ENCODE measurements at places on chromosomes 11 and 22.
A peak's percentile ranks its signal among the peaks of the same experiment; 100 is the strongest.

DNA sequence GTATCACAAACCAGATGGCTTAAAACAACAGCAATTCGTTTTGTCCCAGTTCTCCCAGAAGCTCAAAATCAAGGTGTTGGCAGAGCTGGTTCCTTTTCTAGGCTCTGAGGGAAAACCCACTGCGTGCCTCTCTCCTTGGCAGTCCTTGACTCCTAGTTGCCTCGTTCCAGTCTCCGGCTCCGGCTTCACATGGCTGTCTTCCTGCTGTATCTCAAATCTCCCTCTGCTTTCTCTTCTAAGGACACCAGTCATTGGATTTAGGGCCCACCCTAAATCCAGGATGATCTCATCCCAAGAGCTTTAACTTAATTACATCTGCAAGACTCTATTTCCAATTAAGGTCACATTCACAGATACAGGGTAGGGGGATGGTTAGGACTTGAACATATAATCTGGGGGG is 9.2 kb upstream of the NAA40 start:
- no peak for DNase-seq

GRCh38 chr11:2789791-2790567 is 90.2 kb upstream of the KCNQ1OT1 start:
- no peak for DNase-seq

- DNase-seq = no peak
These were observed 12.5 kb downstream of the RAC2 start for GRCh38 chr22:37231406-37232139.

DNA sequence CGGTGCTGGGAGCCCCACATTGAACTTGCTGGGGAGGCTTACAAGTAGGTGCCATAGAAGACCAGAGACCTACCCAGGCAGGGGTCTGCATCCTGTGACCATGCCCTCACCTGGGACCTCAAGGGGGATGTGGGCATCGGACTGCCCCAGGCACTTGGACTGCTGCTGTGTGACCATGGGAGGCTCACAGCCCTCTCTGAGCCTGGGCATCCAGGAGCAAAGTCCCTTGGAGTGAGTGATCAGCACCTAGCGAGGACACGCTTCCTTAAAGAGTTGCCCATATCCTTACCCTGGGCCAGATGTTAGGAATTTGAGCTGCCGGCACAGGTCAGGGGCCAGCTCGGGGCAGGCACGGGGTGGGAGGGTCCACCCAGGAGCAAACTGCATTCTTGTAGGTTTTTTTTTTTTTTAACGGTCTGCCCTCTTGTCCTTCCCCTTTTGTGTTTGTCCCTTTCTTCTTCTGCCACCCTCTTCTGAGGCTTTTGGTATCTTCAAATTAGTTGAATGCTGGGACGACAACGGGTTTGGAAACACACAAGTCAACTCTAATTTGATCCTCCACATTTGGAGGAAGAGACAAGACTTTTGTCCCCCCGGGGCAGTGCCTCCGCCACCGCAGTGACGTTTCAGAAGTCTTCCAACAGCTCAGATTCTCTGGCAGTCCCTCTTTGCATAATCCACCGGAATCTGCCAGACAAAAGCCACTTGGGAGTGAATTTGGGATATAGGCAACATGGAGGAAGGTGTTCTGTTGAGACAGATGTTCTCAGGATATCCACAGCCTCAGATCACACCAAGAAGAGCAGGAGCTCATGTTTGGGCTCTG is 46.1 kb upstream of the LINC01488 start:
- DNase-seq = no peak

DNA sequence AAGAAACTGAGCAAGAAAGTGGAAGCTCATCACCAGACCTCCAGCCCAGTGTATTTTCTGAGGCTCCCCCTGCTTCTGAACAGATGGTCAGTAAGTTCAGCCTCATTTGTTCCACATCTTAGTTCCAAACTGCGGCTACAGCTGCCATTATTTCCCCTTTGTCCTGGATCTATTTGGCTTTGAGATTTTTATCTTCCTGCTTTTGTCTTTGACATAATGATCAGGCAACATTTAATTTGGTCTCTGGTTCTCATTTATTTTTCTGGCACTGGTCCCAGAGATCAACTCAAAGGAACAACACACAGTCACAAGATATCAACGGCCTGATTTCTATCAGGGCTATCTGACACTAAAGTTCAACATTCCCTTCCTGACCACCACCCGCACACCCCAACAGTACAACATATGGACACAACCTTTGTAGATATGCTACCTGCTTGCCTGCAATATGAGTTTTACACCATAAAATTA is 137.5 kb downstream of the FAM76B start:
- DNase-seq = no peak

DNA sequence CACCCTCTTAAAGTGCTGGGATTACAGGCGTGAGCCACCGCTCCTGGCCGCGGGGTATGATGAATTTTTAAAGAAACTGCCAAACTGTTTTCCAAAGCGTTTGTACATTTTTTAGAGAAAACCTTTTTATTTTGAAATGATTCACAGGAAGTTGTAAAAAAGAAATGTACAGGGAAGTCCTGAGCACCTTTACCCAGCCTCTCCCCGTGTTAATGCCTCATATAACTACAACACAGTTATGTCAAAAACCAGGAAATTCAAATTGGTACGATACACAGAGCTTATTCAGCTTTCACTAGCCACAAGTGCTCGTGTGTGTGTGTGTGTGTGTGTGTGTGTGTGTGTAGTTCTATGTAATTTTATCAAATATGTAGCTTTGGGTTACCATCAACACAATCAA is 7.0 kb upstream of the FAM118A start:
- DNase-seq = no peak

DNA sequence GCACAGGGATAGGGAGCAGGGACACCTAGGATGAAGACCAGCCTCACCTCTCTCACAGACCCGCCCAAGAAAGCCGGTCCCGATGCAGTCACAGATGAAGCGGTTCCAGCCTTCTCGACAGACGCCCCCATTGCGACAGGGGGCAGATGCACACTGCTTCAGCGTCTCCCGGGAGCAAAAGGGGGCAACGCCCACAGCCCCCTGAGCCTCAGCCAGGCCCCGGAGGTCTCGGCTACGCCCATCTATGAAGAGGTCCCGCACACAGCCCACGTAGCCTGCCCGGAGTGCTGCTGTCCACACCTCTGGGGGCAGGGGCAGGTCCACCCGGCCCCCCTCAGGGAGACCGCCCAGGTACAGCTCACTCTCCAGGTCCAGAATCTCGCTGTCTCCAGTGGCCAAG is 62.3 kb downstream of the NRXN2 start:
- DNase-seq = no peak

DNA sequence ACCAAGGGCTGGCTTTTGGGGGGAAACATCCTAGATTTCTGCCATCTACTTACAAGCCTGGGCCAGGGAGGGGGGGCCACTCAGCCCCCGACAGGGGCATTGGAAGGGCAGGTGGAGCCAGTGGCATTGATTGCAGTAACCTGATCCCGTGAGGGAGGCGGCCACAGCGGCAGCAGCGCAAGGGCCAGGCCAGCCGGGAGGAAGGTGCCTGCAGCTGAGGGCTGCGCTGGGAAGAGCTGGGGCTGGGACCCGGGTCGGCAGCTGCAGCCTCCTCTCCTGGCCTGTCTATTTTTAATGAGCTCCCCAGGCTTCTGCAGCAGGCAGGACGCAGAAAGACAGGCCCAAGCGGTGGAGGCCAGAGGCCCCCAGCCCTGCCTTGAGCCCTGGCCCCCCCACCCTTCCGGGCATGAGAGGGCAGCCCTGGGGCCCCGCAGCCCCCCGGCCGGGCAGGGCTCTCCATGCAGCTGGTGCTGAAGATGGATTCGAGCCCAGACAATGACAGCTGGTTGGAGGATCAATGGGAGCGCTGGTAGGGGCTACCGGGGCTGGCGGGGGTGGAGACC is 10.6 kb downstream of the FREY1 start:
- peak; percentile 61 for DNase-seq

- DNase-seq = no peak
These were observed 31.9 kb downstream of the PLEKHA7 start for GRCh38 chr11:16982256-16982671.

DNA sequence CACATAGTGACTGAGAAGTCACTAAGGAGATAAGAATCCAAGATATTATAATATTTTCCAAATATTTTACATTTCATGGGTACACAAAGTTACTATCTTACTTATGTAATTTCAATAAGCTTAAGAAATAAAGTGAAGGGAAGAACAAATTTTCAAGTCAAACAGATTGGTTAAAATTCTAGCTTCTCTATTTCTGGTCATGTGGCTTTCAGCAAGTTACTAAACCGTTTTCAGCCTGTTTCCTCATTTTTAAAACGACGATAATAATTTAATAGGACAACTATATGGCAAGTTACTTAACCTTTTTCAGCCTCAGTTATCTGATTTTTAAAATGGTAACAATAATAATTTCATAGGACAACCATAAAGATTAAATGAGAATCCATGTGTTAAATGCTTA is 15.6 kb downstream of the DCUN1D5 start:
- DNase-seq = no peak

DNA sequence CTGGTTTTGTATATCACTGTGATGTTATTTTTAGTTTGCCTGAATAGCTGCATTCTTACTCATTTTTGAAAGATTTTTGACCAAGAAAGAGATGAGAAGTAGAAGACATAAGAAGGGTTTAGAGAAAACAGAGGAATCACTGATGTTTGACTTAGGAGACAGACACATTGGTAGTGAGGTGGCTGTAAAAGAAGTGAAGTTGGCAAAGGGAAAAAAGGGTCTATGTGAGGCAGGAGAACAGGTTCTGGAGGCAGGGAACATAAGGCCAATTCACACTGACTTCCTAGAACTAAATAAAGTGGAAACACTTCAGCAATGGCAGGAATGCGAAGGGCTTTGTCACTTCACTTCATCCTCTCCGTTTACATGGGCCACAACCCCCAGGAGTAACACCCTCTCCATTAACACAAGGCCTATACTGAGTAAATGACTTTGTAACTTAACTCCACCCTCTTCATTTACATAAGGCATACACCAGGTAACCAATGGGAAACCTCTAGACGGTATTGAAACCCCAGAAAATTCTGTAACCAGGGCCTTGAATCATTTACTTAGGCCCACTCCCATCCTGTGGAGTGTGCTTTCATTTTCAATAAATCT is 36.5 kb downstream of the CTSC start:
- DNase-seq = no peak

DNA sequence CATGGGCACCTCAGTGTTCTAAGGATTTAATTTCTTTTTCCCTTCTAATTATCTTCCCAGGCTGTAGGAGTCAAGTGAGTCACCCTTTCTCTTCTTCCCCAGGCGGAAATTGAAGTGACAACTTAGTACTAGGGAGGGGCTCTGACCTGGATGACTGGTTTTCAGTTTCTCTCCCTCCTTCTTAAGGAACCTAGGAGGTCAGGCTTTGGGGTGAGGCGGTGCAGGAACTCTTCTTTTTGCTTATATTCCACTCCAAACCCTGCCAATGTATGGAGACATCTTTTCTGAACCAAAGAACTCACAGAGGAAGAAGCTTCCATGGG is 12.6 kb downstream of the ZDHHC5 start:
- no peak for DNase-seq

- no peak for DNase-seq
These were observed 4.9 kb downstream of the PSMD13 start for GRCh38 chr11:241634-242033.

- DNase-seq = no peak
These were observed 12.4 kb upstream of the MPPED1 start for GRCh38 chr22:43399338-43399979.

- no peak for DNase-seq
These were observed 7.7 kb downstream of the LIF start for GRCh38 chr22:30238661-30239487.
